Activated CD4-positive, alpha-beta T cell treated with anti-CD3 and anti-CD28 coated beads for 36 hours (primary cell): ENCODE measurements at places on chromosomes 2 and 18. TPM values are rescaled to one million over a fixed set of nuclear protein-coding genes. Genes with fewer than 3 reads are reported as not detected.

- H3K27ac ChIP-seq, result no peak overlapping the region
- H3K4me1 ChIP-seq, result no peaks in the 10 kb centered on the region
- no peak for DNase-seq
- no peak overlapping the region for H3K4me3 ChIP-seq
These were observed 25.1 kb upstream of the ME2 start for GRCh38 chr18:50853863-50854271.

GRCh38 chr2:2836343-2837070 is 505.4 kb upstream of the MYT1L start:
- H3K27ac ChIP-seq, result no peak overlapping the region
- H3K36me3 ChIP-seq, result no peaks in the 10 kb centered on the region

The PAIP2B gene
- 2.3 TPM for total RNA-seq

GRCh38 chr2:136242687-136243277 is 124.8 kb upstream of the CXCR4 start:
- H3K27ac ChIP-seq, result peak overlapping the region; percentile 78
- peaks cover 2% of the 10 kb centered on the region for H3K36me3 ChIP-seq
- no peak overlapping the region for H3K4me3 ChIP-seq
- peaks cover 48% of the 10 kb centered on the region for H3K4me1 ChIP-seq
- H3K27me3 ChIP-seq, result no peaks in the 10 kb centered on the region

DNA sequence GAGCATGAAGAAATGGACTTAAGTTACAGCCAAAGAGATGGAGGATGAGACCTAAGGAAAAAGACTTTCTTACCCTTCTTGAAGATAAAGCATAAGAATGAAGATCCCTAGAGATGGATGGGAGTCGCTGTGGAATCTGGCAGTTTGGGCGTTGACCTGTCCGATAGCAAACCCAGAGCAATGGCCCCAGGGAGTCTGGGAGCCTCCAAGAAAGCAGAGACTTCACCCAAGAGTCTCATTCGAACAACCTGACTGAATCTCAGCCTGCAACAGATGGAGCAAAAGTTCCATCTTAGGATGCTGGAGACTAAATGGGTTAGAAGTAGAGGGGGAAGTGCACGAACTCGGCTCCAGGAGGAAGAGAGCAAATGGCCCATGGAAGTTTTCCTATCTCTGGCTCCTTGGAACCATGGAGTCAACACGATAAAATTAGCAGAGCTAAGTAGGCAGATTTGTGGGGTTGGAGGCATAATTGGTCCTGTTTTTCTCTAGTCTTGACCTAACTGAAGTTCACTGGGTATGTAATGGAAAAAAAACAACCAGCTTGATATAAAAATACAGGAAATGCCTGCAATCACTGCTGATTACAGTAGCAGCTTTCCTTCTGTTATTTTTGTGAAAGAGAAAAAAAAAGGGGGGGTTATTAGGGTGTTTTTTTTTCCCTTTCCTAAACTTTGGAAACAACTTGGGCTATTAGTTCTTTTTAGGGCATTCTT is 178.4 kb upstream of the EPAS1 start:
- no peak overlapping the region for H3K4me3 ChIP-seq
- no peak overlapping the region for H3K27ac ChIP-seq
- DNase-seq, result no peak
- no peaks in the 10 kb centered on the region for H3K4me1 ChIP-seq
- H3K27me3 ChIP-seq, result no peaks in the 10 kb centered on the region
- H3K36me3 ChIP-seq, result no peaks in the 10 kb centered on the region

The HMSD gene
- 26.7 TPM for total RNA-seq

The RNF125 gene
- total RNA-seq, result 22.2 TPM

DNA sequence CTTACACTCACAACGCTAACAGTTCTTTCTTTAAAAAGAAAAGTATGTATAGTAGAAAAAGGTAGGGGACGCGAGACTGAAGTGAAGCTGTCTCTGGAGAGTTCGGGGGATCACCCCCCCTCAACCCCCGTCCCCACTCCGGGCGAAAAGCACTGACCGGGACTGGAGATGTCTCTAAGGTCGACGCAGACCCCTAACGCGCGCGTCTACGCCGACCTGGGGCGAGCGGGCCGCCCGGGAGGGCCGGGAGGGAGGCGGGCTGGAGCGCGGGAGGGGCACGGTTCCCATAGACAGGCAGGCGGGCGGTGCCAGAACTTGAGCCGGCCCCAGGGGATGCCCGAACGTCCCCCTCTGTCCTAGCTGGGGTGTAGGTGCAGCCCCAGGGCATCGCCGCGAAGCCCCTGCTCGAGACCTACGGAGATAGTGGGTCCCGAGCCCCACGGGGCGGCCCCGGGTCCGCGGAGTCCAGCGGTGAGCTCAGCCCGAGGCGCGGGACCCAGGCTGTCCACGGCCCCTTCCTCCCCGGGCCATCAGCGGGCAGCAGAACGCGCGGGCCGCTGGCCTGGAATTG is 82.2 kb downstream of the CHRNA1 start:
- H3K27ac ChIP-seq, result peak overlapping the region; percentile 56
- peaks cover 5% of the 10 kb centered on the region for H3K36me3 ChIP-seq
- peaks cover 54% of the 10 kb centered on the region for H3K4me1 ChIP-seq

The ESCO1 gene
- 21.7 TPM for total RNA-seq

GRCh38 chr2:199979832-199980628 is 24.6 kb downstream of the MAIP1 start:
- H3K27me3 ChIP-seq, result no peaks in the 10 kb centered on the region
- peaks cover 4% of the 10 kb centered on the region for H3K36me3 ChIP-seq
- H3K4me1 ChIP-seq, result peaks cover 21% of the 10 kb centered on the region
- no peak overlapping the region for H3K4me3 ChIP-seq
- peak; percentile 91 for DNase-seq
- H3K27ac ChIP-seq, result no peak overlapping the region
